ENCODE measurements at places on chromosomes 4 and X.

DNA sequence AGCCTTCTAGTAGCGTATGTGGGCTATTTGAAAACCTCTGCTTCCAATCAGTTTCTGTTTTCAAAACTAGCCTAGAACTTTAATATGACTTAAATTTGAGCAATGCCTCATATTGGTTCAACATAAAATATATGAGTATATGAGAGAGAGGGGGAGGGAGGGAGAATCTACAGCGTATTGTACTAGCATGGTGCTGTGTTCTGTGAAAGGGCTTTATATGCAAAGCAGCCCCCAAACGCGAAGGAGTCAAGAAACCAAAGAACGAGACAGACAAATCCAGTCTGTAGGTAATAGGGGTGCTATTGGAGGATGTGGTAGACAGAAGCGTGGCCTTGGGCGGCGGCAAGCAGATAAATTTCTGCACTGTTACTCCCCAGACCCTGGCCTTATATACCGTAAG lies 784 bp upstream of the ANXA5 start:
- no peak for DNase-seq

DNA sequence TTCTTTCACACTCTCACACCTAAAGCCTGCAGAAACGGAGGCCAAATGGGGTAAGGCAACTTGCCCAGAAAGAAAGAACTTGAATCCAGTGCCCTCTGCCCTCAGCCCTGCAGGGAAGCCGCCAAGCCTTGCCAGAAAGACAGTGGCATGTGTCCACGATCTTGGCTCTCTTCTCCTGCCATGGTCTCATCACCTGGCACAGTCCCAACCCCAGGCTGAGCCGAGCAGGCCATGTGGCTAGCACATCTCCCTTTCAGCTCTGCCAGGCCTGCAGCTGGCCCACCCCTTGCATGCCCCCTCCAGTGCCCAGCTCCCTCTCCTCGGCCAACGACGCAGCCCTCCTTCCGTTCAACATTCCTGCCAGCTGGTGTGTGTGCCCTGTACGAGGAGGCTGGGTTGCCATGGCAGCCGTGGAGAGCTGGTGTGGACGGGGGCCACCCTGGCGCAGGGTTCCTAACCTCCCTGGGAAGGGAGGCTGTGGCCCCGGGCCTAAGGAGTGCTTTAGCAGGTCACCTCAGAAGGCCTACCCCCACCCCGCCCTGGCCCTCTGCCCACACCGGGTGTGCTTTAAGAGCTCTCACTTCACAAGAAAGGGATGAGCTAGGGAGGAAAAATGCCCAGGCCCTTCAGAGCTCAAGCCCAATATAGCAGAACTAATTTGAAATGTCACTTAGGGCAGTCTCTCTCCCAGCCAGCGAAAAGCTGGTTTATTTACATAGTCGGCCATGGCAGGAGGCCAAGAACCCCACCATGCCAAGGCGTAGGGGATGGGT lies 73.0 kb upstream of the PJA1 start:
- no peak for DNase-seq

- no peak for DNase-seq
These were observed 1.3 kb upstream of the GABRE start for GRCh38 chrX:151975736-151976275.

GRCh38 chr4:102918859-102919258 lies 50.1 kb downstream of the CISD2 start:
- no peak for DNase-seq

DNA sequence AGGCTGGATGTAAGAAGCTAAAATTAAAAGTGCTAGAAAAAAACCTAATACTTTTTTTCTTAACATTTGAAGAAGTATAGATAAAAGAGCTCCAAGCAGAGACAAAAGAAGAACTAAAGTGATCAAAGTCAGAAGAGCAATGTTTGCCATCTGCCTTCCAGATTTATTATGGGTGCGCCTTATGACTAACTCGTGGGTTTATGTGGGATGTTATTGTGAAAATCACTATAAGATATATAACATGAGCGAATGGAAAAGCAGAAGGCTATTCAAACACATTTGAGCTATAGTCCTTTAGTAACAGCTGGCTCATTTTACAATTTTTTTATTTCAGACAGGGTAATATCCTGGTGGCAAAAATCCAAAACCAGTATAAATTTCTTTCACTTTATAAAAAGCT lies 1040.7 kb downstream of the RAPGEF2 start:
- DNase-seq: no peak

DNA sequence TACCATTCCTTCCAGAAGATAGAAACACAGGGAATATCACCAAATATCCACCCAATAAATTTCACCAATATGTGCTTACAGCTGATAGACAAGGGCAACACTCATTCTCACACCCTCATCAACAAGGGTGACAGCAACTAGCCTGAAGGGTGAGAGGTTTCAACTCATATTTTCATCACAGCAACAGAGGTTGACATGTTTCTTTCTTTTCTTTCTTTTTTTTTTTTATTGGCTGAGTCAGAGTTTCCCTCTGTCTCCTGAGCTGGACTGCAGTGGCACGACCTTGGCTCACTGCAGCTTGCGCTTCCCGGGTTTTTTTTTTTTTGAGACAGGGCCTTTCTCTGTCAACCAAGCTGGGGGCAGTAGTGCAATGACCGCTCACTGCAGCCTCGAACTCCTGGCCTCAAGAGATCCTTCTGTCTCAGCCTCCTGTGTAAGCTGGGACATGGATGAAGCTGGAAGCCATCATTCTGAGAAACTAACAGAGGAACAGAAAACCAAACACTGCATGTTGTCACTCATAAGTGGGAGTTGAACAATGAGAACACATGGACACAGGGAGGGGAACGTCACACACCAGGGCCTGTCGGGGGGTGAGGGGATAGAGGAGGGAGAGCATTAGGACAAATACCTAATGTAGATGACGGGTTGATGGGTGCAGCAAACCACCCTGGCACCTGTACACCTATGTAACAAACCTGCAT lies 27.5 kb upstream of the ASMTL start:
- no peak for DNase-seq

DNA sequence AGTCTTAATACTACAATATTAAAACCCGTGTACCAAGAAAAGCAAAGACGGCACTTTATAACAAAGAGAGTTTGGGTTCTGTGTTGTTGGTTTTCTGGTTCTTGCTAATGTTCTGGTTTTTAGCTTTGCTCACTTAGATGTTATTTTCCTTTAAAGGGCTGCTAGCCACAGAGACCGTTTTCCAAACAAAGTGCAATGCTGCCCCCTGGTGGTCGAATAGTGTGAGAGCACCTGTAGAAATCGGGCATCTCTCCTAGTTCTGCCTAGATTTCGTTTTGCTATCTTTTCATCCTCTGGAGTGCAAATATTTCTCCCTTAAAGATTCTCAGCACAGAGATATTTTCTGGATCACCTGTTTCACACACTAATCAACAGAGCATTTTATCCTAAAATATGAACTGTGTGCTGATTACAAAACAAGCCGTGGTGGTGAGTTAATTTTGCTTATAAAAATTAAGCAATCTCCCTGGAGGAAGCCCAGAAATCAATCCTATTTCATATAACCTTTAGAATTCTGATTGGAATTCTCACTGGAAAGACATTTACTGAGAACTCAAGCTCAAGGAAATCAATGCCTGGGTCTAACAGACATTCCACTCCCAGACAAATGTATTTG lies 334.5 kb upstream of the NOCT start:
- DNase-seq: peak; percentile 69

DNA sequence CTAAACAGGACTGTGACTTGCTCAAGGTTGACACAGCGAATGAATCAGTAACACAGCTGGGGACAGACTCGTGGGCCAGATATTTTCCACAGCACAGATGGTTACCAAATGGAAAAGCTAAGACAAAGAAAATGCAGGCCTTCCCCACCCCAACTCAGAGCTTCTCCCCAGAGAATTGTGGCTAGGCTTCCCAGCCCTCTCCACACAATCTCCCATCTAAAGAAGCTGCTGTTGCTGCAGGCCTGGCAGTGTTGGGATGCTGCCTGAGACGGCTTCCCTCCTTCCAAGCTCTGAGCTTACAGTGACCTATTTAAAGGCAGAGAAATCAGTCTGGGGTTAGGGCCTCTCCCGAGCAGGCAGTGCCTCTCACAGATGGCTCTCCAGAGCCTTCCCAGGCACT lies 46.5 kb upstream of the PGRMC1 start:
- no peak for DNase-seq

- no peak for DNase-seq
These were observed 5.3 kb upstream of the OTC start for GRCh38 chrX:38347136-38347535.

- DNase-seq: no peak
These were observed 413.1 kb downstream of the PDGFC start for GRCh38 chr4:156558373-156559025.

GRCh38 chrX:9071031-9071650 lies 37.2 kb upstream of the FAM9B start:
- no peak for DNase-seq

DNA sequence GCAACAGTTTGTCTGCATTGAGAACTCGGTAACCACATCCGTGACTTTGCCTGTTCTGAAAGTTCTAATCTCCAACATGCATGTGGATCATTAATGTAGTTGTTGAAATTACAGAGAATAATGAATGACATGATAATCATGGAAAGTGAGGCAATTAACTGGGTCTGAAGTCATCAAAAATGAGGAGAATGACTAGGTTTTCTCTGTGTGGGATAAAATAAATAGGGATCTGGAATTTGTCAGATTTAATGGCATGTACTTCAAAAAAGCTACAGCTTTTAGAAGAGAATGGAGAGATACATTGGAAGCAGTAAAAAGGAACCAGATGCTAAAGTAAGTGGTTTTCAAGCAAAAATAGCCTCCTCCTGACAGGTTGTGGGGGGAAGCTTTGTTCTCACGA lies 59.3 kb downstream of the AFM start:
- DNase-seq: no peak

GRCh38 chrX:129347291-129347690 lies 176.0 kb downstream of the SMARCA1 start:
- DNase-seq: no peak

DNA sequence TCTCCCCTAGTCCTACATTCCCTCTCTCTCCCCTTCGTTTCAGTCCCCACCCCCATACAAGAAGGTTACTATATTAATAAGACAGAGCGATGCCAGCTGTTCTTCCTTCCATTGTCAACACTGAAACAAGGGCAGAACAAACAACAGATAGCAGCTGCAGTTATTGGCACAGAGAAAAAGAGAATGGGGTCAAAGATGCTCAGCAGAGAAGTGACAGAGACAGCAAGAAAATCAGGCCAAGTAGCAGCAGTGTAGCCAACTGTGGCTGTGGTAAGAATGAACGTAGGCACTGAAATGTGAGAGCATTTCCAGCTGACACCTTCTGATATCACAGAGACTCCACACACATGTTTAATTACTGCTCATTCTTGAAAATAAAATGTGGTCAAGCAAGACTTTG lies 641.8 kb downstream of the FSTL5 start:
- DNase-seq: no peak

Measured in RPMI8226 (cell line).